ENCODE measurements at places on chromosomes 5 and 9.

- ATAC-seq, result no peak
These were observed 1.9 kb upstream of the NDUFB6 start for GRCh38 chr9:32574858-32575257.

- peak; percentile 48 for ATAC-seq
These were observed 4.0 kb upstream of the CDK5RAP2 start for GRCh38 chr9:120583958-120584369.

DNA sequence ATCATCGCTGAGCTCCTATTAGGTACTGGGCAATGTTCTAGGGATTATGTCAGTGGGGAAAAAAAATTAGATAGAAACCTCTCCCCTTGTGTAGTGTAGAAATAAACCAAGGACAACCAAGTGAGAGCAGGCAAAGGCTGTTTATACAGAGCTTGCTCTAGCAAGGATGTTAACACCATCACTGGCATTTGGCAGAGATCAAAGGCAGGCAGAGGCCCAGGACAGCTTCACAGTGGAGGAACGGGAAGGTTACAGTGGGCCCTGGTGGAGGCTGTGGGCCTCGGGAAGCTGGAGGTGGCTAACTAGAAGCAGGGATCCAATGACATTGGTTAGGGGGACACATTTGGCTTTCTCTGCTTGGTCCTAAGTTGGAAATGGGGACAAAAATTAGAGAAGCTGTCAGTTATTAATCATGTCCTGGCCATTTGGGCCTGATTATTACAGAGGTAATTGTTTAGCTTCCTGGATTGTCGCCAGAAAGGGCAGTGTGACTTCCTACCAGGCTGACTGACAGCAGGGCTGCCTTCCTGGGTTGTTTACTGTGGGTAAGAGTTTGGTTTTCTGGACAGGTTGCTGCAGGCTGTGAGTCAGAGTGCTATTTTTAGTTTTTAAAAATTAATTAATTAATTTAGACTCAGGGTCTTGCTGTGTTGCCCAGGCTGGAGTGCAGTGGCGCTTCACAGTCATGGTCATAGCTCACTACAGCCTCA, 259.3 kb downstream of the ROR2 start:
- no peak for ATAC-seq

- peak; percentile 63 for ATAC-seq
These were observed 11.6 kb upstream of the TYRP1 start for GRCh38 chr9:12681620-12682019.

- no peak for ATAC-seq
These were observed 93.4 kb upstream of the DMAC1 start for GRCh38 chr9:7892975-7893374.

- no peak for ATAC-seq
These were observed 256.5 kb downstream of the CETN3 start for GRCh38 chr5:90153031-90153430.

DNA sequence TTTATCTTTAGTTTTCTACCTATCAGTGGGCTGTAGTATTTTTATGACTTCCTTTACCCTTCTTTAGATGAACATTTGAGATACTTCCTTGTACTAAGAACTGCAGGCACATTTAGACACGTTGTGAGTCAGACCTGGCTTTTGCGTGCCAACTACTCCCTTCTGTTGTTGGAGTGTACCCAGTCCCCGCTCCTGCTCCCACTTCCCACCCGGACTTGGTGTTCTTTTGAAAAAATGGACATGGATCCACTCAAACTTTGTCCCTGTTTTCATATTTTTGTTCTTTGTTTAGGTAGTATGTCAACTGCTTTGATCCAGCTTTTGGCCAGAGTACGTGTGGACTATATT, 60.7 kb downstream of the PARP8 start:
- ATAC-seq, result peak; percentile 43

GRCh38 chr9:98523231-98523901, 185.4 kb downstream of the GABBR2 start:
- ATAC-seq, result no peak

DNA sequence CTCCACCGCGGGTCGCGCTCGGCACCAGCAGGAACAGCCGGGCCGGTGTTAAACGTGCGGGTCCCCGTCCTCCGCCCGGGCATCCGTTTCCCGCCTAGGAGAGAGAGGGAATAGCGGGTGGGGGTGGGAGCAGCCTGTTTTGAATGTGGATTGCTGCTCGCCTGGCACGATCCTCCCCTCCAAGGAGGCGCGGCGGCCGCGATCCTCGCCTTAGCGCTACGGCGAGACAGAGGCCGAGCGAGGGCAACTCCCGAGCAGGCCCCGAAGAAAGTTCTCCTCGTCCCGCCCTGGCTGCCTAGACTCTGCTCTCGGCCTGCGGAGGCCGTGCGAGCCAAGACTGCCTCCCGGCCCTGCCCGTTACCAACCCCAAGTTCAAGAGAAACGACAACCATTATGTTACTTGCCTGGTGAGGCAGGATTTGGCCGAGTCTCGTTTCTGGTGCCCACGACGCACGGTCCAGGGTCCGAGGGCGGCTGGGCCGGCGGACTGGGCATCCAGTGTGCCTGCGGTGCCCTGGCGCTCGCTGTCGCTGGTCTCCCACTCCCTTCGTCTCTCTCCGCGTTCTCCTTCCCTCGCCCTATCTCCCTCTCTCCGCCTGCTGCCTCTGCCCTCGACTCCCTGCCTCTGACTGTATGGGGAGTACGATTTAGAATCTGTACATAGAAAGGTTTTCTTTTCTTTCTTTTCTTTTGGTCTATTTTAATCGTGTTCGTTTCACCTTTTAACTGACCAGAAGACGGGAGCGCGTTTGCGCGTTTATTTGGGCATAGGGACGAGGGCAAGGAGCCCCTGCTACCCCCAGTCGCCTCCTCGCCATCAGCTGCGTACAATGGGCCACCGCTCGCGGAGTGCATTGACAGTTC, 724 bp downstream of the NR2F1-AS1 start:
- peak; percentile 30 for ATAC-seq

DNA sequence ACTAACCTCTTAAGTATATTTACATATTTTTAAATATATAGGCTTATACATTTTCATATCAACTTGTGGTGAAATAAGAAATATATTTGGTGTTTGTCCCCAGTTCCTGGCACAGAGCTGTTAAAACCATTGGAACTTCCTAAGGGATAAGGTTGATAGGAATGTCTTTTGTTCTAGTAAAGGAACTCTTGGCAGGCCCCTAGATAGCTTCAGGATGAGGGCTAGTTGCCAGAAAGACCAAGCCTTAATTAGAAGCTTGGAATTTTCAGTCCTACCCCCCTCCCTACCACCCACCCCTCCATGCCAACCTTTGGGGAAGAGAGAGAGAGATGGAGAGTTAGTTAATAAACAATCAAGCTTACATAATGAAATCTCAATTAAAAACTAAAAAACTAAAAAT, 638.6 kb upstream of the ACO1 start:
- no peak for ATAC-seq

DNA sequence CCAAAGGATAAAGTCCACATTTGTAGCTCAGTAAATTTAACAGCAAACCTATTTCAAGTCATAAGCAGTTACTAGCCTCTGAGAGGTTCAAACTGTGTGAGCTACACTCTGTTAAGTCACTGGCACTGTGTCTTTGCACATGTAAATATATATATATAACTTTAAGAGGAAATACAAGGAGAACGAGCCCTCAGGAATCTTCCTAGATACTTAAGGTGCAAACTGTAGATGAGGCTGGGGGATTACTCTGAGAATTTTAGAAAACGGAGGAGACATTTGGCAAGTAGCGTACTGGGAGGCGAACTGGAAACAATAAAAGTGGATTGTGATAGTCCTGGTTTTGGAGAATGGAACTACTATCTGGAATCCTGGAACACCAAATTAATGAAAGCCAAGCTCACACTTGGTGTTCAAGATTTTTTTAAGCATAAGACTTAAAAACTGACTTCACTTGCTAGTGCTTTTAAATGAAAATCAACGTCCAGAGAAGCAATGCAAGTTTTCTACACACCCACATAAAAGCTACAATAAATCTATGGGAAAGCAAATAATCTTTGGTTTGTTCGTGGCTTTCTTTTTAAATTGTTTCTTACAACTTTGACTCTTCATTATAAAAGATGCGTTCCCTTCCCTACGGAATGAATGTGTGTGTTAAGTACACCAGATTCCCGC, 1057.0 kb upstream of the DMAC1 start:
- ATAC-seq, result no peak

DNA sequence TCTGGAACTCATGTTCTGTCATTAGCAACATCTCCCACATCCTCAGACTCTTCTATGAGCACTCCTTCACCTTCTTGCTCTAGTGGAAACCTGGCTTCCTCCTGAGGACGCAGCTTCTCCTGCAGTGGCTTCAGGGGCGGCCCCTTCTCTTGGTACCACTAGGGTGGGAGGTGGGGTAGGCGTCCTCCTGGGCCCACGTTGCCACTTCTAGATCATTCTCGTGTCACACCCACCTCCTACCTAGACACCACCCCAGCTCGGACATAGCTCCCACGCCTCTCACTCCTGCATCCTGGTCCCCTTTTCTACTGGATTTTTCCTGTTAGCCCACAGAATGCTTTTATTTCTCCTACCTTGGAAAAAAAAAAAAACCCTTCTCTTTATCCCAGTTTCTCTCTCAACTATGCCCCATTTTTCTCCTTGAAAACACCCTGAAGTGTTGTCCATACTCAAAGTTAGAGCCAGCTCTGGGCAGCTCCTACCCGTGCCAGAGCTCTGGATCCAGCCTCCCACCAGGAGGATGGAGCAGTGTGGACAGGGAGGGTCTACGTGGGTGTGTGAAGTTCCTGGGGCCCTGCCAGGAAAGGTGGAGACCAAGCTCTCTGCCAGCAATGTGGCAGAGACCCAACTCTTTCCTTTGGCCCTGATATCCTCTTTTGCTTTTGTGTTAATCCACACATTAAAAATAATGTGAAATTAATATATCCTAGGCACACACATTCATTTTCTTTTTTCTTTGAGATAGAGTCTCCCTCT, 179.2 kb downstream of the HSPA4 start:
- ATAC-seq, result no peak

- ATAC-seq, result no peak
These were observed 213.3 kb upstream of the ZNF462 start for GRCh38 chr9:106649664-106650063.

DNA sequence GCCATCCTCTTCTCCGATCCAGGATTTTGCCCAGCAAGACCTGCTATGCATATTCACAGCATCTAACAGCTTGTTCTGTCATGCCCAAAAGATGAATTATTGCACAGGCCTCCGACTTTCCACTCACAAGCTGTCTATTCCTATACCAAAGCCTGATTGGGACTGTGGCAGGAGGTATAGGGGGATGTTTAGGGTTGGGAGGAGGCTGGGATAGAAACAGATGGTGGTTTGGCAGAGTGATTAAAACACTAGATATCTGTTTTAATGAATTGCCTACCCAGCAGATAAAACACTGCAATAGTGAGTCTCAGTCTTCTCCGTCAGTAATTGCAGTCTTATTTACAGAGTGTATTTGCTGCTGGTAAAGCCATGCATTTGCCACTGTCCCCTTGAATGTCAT, 215.3 kb downstream of the TLR4 start:
- ATAC-seq, result no peak

- ATAC-seq, result no peak
These were observed 773.0 kb downstream of the MTRR start for GRCh38 chr5:8641786-8642505.

GRCh38 chr5:108148715-108149139, 233.2 kb downstream of the FBXL17 start:
- peak; percentile 86 for ATAC-seq

- ATAC-seq, result peak; percentile 85
These were observed 65.8 kb downstream of the NDUFAF2 start for GRCh38 chr5:61010467-61011454.

DNA sequence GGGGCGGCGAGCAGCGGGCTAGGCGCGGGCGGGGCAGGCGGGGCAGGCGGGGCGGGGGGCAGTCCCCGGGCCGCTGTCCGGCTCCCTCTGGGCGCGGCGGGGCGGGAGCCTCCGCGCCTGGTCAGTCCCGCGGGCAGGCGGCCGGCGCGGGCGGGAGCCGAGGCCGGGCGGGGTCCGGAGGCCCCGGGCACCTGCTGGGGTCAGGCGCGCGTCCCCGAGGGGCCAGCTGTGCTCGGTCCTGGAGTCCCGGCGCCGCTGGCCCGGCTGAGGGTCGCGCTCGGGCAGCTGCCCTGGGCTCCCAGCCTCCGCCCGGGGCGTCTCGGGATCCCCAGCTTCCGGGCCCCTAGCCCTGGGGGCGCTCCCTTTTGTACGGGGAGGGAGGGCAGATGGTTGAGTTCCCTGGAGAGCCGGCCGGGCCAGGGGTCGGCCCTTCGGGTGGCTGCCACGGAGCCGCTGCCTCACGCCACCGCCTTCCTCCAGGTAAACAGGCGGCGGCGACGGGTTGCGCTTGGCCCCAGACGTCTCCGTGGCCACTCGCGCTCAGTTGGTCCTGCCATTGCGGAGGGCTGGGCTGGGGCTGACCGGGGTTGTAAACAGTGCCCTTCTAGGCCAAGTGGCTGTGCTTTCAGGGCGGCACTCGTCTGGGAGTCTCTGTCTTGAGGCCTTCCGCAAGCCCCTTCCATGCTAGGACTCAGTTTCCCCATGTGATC, 473 bp downstream of the ZBTB34 start:
- peak; percentile 69 for ATAC-seq

DNA sequence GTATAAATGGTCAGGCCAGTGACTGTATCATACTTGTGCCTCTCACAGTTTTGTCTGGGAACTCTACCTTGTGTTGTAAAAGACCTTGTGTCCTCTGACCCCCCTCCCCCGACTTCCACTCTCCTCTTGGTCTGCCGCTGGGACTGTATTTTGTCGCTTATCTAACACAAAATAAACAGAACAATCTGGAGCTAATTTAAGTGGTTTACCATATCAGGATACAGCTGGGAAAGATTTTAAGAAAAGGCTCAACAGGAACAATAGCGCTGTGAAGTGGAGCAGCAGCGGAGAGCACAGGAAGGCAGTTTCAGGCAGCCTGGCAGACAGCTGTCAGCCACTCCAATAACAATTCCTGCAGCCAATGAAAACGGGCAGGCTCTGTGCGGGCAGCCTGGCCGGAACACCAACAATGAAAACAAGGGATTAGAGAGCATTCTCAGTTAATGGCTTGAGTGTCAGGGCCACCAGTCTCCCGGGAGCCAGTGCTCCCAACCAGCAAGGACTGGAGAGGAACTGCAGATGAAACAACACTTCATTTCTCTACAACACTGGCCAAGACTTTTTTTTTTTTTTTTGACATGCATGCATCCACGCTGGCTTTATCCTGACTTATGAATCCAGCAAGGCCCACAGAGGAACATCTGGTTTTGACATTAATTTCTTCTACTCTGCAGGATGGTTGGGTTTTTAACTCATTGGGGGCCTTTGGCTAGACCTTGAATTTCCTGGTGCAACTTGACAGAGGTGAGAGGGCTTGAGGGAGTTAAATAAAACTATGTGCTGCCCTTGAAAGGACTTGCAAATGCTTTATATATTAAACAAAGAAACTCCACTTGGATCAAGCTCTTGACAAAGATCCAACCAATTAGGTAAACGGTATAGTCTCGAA, 76.7 kb downstream of the ARSB start:
- ATAC-seq, result peak; percentile 91
